Endodermal cell (in vitro differentiated cells): ENCODE measurements at places on chromosomes 3 and 15. TPM values are rescaled to one million over a fixed set of nuclear protein-coding genes. Genes with fewer than 3 reads are reported as not detected.

ATP10A gene
- 0.04 to 0.15 TPM in 2 of 3 replicates, not detected in the other for total RNA-seq

GRCh38 chr3:122481390-122481789 lies 33.3 kb downstream of the KPNA1 start:
- DNase-seq: no peak
- no peaks in the 10 kb centered on the region for H3K27me3 ChIP-seq
- H3K27ac ChIP-seq: no peak overlapping the region
- H3K4me3 ChIP-seq: no peak overlapping the region

- no peak overlapping the region for H3K27ac ChIP-seq
- H3K4me1 ChIP-seq: no peaks in the 10 kb centered on the region
- no peaks in the 10 kb centered on the region for H3K27me3 ChIP-seq
These were observed 51.2 kb upstream of the TNIK start for GRCh38 chr3:171511450-171511849.

DNA sequence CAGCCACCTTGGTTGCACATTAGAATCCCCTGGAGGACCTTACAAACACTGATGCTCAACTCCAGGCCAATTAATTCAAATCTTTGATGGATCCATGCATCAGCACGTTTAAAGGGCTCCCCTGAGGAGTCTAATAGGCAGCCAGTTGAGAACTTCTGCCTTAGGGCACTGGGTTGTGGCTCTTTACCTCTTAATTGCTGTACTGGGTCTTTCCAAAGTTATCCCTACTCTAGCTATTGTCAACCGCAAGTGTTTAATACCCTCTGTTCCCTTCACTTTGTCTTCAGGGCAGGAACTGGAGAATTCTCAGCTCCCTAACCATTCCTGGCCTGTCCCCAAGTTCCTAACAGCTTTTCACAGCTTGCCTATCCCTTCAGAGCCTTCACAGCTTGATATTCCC lies 15.0 kb upstream of the FAM174B start:
- DNase-seq: peak; percentile 49
- no peak overlapping the region for H3K27ac ChIP-seq
- no peak overlapping the region for H3K4me3 ChIP-seq
- peaks cover 35% of the 10 kb centered on the region for H3K4me1 ChIP-seq
- H3K36me3 ChIP-seq: no peaks in the 10 kb centered on the region
- no peaks in the 10 kb centered on the region for H3K27me3 ChIP-seq

GRCh38 chr15:72169921-72170611 lies 27.5 kb downstream of the GRAMD2A start:
- peaks cover 8% of the 10 kb centered on the region for H3K4me1 ChIP-seq
- no peak for DNase-seq
- no peaks in the 10 kb centered on the region for H3K27me3 ChIP-seq
- no peak overlapping the region for H3K4me3 ChIP-seq
- H3K27ac ChIP-seq: no peak overlapping the region

ANKUB1 gene
- not detected in 2 replicates for total RNA-seq

DNA sequence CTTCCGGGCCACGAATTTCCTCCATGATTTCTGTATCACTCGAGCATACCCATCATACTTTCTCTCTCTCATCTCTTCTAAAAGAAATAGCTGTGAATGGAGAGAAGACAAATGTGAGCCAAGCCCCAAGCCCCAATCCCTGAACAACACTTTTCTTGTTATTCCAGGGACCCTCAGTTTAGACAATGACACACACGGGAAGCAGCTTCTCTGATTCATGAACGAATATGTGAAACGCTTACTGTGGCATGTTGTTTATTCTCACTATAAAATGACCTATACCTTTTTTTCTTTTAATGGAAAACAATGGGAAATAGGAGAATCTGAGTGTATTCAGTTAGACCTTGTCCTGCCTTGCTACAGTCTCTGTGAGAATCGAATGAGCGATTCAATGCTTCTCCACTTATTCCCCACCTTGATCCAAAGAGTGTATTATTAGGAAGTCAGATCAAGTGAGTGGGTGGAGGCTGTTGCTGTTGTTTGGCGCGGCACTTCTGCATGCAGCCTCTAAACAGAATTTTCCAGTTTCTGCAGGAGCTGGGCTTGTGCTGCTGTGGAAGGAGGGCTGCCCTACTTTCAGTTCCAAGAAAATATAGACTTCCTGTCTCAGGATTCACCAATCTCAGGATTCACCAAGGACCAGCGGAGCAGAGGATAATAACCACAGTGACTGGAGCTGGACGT lies 32.4 kb upstream of the LDHAL6B start:
- no peaks in the 10 kb centered on the region for H3K27me3 ChIP-seq
- H3K4me3 ChIP-seq: no peak overlapping the region
- DNase-seq: no peak

DUOXA2 gene
- total RNA-seq: 2.3 TPM in 1 of 3 replicates, not detected in the others

DNA sequence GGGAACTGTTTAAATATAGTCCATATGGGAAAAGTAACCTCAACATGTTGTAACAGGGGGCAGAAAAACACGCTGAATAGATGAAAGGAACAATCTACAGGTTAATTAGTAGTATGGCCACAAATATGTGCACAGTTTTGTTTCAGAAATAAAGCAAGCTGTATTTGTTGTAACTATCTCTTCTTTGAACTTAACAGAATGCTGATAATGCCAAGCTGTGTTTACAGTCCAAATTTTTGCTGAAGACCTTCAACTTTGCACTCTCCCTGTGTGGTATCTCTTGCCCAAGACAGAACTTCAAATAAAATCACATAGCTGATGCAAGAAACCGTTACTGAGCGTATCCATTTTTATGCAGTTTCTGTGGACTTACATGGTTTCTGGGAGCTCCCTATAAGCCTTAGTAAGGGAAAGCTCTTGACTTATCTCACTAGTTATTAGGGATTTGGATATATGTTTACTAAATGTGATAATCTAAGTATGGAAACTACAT lies 425.4 kb upstream of the TPRG1 start:
- H3K27me3 ChIP-seq: no peaks in the 10 kb centered on the region
- H3K4me1 ChIP-seq: no peaks in the 10 kb centered on the region
- H3K27ac ChIP-seq: no peak overlapping the region
- DNase-seq: no peak
- no peak overlapping the region for H3K4me3 ChIP-seq
- no peaks in the 10 kb centered on the region for H3K36me3 ChIP-seq

CIDEC gene
- not detected in 2 replicates for total RNA-seq
